Left lung (tissue), 14 donors: ENCODE measurements at places on chromosomes 4 and X.

DNA sequence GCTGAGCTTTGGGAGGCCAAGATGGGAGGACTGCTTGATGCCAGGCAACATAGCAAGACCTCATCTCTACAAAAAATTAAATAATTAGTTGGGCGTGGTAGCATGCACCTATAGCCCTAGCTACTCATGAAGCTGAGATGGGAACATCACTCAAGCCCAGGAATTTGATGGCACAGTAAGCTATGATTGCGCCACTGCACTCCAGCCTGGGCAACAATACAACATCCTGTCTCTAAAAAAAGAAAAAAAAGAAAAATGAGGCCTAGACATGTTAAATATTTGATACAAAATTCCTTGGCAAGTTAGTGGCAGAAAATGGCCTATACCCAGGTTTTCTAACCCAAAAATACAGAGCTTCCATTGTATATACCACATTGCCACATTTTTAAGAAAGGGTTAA lies 88.1 kb upstream of the MAB21L2 start:
- no peak for DNase-seq

DNA sequence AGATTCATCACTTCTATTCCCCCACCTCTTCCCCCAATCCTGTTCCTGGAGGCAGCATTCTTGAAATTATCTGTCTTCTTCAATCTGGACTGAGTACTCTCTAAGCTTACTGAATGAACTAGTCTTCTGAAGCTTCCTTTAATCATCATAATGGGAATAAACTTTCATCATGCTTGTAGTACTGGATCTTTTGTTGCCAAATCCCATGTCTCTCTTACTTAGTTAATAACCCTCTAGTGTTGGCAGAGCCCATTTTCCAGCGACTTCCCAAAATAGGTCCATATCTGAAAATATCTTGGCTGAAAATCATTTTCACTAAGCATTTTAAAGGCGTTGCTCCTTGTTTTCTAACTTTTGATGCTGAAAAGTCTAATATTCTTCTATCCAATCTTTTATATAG lies 39.6 kb downstream of the RPS6KA3 start:
- DNase-seq = no peak

DNA sequence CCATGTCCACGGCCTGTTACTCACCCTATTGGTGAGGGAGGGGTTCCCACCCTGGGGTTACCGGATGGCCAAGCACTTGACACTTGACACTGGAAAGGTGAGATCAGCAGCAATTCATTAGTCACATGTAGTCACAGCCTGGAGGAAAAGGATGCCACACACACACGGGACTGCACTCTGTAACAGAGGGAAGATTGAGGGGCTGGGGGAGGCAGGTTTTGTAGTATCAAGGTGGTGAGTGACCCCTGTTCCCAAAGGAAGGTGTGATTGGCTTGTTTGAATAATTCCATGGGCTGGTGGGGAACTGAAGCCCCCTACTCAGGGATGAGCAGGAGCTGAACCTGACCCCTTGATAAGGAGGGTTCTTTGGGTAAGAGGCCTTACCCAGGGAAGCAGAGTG lies 96.0 kb upstream of the HELT start:
- DNase-seq = no peak

DNA sequence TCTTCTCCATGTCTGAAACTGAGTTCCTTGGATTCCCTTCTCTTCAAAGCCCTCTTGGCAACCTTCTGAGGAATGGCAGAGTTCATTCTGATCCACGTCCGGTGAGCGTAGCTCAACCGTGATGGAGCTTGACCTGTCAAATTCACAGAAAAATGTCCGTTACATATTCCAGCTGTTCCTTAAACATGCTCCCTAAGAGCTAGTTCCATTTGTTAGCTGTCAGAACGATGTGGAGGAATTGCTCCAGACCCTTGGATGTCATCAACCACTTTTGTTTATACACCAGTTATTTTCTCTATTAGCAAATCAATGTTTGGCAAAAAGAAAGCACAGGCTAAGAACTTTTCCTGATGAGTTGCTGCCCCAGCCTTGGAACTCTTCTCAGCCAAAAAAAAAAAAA lies 50.1 kb downstream of the NHS start:
- no peak for DNase-seq

DNA sequence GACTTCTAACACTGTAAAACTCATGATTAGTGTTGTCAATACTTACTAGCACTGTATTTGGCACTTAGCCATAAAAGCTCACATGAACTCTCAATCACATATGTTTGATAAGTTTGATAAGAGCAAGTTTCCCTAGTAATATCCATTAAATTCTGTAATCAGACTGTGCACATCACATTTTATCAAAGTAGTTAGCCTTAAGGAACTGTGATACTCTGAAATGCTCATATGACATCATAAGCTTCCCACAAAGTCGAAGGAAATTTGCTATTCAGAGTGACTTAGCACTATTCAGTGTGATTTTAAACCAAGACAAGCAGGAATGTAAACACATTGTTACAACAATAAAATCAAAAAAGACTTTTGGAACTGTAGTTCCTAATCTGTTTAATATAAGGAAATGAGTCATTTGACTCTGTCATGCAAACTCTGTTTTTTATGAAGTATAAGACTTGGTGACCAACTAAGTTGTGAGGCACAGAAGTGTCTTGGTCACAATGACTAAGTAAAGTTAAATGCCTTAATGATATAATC lies 6.7 kb downstream of the SLC7A11 start:
- DNase-seq = no peak

GRCh38 chr4:92615049-92615448 lies 311.3 kb downstream of the GRID2 start:
- DNase-seq = no peak

- DNase-seq = no peak
These were observed 1478.9 kb downstream of the RPA4 start for GRCh38 chrX:98362630-98363029.

DNA sequence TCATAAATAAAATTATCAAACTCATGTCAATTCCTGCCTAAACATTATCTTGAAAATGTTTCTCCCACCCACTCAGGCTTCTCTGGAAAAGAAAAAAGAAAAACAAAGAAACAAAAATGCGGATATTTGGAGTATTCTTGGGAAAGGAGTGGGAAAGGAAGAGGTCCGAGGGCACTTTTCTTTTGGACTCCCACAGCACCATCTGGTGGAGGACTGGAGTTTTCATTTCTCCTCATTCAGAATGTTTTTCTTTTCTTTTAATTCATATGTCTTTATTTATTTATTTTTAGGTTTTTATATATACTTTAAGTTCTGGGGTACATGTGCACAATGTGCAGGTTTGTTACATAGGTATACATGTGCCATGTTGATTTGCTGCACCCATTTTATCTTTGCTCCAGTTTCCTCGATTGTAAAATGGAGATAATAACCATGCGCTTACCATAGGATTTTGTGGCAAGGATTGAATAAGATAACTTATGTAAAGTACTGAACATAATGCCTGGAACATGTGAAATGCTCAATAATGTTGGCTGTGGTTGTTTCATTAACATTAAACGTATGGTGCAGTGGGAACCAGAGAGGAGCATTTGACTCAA lies 8.0 kb upstream of the KCNE5 start:
- DNase-seq = no peak

DNA sequence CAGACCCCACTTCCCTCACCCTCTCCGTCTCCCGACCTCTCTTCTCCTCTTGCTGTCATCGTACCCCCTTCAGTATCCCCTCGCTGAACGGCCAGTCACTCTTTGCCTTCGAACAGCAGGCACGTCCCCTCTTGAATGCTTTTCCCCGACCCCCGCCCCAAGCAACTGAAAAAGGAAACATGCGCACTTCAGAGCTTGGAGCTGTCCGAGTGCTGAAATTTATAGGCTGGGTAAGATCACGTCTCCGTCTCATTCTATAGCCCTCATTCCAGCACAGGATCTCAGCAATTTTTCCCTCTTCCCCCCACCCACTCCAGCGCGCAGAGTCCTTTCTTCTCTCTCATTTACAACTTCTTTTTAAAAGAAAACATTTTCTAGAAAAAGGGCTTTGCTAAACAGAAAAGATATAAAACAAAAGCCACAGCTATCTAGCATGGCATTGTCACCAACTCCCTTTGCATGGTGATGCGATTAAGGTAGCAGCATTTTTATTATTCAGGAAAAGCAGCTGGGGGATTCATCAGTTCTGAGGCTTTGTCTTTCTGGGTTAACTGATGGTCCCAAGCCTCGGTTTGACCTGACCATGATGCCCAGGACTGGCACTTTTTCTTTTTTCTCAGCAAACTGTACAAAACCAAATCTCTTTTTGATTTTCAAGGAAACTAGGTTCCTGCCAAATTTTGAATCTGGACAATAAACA lies at the start of gene GLRA2:
Gene GLRA2, plus strand, starts transcription at position 247 of the 700 bp plus-strand sequence. CDS start 522 bp downstream, outside the sequence.
- DNase-seq = no peak

- no peak for DNase-seq
These were observed 8.5 kb downstream of the PITX2 start for GRCh38 chr4:110614173-110614963.

GRCh38 chr4:149630064-149630463 lies 185.6 kb downstream of the IQCM start:
- no peak for DNase-seq

- DNase-seq = no peak
These were observed 540.0 kb upstream of the NR3C2 start for GRCh38 chr4:148982200-148982599.

DNA sequence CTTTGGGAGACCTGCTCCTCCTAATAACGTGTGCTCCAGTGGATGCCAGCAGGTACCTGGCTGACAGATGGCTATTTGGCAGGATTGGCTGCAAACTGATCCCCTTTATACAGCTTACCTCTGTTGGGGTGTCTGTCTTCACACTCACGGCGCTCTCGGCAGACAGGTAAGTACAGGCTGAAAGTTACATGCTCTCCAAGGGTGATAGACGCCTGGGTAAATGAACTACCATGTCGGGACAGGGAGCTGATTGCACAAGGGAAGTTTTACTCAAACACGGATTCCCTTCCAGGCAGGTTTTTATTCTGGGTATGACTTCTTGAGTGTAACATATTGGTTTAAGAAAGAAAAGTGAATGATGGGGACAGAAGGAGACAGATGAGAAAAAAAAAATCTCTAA lies 836 bp downstream of the GRPR start:
- DNase-seq = no peak

- DNase-seq = no peak
These were observed 65.4 kb upstream of the NKX1-1 start for GRCh38 chr4:1471443-1472147.

DNA sequence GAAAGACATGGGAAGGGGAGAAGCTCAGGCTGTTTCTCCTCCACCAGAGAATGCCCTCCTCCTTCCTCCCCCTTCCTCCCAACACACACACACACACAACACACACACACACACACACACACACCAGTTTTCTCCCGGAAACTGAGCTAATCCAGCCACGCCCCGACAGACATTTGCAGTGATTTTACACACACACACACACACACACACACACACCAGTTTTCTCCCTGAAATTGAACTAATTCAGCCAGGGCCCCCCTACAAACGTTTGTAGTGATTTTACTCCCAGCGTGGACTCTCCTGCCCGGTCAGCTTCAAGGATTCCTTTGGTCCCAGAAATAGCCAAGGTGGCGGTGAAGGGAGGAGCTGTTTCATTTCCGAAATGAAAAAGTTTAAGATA lies 32.9 kb upstream of the STX18 start:
- peak; percentile 79 for DNase-seq

- no peak for DNase-seq
These were observed 6.3 kb upstream of the RGS12 start for GRCh38 chr4:3286335-3287175.

GRCh38 chrX:46485897-46486296 lies 59.3 kb downstream of the ZNF674 start:
- no peak for DNase-seq
